ENCODE measurements at places on chromosomes 12 and 14.

DNA sequence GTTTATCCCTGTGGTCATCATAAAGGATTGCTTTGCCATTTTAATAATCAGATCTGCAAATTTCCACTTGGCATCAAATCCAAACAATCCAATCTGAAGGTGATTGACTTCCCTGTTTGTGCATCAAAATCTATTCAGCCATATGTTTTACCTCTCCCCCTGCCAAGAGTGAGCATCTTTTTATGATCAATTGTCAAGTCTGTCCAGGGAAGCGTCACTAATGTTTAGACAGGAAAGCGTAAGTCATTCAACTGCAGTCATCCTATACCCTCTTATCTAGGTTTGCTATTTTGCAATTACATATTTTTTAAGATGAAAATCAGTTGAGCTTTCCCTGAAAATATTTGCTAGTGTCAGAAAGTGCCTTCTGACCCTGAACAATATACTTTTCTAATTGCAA is 1224.1 kb upstream of the SEL1L start:
- no peak for DNase-seq

- no peak for DNase-seq
These were observed 16.1 kb downstream of the GPR68 start for GRCh38 chr14:91228112-91229004.

DNA sequence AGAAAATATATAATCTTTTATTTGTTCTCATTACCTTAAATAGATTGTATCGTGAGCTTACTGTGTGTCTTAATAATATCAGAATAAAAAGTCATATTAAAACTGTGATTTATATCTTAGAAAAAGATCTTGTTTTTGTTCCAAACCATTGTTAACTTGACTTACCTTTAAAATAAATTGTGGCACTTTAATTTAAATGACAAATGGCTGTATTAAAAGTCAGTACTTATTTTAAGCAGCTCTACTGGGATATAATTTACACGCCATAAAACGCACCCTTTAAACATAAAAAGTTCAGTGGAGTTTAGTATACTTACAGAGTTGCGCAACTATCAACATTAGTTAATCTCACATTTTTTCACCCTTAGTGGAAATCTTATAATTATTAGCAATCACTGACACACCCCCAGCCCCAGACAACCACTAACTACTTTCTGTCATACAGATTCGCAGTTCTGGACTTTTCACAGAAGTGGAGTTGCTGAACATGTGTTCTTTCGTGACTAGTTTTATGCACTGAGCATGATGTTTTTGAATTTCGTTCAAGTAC is 311.7 kb downstream of the ACSS3 start:
- DNase-seq, result no peak

DNA sequence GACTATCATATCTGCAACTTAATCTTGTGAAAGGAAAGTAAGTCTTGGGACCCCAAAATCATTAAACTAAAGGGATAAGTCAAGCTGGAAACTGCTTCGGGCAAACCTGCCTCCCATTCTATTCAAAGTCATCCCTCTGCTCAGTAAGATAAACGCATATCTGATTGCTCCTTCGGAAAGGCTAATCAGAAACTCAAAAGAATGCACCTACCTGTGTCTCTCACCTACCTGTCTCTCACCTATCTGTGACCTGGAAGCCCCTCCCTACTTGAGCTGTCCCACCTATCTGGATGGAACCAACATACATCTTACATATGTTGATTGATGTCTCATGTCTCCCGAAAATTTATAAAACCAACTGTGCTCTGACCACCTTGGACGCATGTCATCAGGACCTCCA is 19.9 kb downstream of the SEC23A start:
- no peak for DNase-seq

DNA sequence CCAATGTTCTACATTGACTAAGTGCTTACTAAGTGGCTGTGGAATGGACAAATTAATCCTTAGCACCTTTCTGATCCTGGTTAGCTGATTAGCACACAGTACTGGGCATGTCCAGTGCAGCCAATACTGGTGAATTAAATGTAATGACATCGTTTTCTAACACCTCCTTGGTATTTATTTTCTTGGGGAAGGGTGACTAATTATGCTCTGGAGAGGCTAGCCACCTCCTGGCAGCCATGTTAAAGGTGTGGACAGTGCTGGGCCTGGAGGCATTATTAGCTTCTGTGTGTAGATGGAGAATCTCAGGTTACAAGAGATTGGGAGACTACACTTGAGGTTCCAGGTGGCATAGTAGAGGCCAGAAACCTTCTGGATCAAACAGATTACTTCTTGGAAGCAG is 230.9 kb upstream of the DDHD1 start:
- DNase-seq, result no peak

DNA sequence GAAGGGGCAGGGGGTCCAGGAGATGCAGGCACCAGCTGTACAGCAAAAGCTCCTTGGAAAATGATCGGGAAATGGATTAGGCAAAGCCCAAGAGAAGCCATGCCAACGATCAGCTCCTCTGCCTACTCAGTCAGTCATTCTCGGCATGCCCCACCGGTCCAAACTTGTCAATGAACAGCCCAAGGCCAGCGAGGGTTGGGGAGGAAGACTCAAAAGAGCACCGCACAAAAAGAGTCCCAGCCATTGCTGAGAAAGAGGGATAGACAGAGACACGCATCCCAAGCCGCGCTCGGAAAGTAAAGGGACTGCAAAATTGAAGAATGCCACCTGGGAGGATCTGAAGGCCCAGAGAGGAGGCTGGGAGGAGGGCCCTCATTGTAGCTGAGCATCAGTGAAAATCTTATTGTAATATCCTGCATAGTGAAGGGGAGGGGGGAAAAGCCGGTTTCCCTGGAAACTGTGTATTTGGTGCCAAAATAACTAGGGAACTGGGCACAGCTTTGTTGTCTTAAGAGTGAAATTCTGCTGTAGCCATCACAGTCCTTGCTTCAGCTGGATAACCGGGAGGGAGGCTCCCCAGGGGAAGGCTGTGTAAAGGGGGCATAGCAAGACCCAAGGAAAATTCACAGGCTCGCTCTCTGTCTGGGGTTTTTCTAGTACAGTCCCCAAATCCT is 4.7 kb downstream of the KDM2B start:
- DNase-seq, result no peak

DNA sequence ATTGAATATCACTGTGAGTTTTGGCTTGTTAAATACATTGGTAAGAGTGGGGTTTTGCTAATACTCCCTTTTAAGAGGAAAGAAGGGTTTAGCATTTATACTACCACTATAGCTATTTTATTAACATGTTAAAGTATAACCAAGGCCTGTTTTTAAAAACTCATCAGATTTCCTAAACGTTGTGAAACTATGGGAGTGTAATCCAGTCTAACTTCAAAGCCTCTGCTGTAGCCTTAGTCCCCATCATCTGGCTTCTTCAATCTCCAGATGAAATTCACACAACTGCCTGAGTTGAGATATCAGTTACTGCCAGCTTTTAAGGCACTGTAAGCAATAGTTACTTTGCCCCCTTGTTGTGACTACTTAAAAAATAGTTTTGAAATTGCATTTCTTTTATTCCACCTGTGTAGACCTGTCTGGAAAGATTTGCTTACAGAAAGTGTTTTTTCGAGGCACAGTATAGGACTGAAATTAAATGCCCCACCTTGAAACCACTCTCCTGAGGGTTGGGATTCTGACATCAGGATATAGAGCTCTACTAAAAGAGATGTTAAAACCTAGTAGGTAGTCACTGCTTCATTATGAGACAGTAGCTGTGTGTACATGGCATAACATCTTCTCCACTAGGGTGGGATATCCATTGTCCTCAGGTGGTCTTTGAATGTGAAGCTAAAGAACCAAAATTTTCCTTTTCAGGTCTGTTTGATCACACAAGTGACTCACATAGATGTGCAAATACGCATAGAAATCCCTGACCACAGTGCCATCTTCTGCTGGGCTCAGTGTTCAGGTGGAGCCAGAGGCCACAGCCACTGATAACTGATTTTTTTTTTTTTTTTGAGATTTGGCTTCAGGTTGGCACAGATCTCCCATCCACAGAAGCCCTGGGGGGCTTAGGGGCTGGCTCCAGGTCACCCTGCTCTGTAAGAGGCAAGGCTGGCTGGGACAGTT is 125.5 kb downstream of the DAAM1 start:
- no peak for DNase-seq

DNA sequence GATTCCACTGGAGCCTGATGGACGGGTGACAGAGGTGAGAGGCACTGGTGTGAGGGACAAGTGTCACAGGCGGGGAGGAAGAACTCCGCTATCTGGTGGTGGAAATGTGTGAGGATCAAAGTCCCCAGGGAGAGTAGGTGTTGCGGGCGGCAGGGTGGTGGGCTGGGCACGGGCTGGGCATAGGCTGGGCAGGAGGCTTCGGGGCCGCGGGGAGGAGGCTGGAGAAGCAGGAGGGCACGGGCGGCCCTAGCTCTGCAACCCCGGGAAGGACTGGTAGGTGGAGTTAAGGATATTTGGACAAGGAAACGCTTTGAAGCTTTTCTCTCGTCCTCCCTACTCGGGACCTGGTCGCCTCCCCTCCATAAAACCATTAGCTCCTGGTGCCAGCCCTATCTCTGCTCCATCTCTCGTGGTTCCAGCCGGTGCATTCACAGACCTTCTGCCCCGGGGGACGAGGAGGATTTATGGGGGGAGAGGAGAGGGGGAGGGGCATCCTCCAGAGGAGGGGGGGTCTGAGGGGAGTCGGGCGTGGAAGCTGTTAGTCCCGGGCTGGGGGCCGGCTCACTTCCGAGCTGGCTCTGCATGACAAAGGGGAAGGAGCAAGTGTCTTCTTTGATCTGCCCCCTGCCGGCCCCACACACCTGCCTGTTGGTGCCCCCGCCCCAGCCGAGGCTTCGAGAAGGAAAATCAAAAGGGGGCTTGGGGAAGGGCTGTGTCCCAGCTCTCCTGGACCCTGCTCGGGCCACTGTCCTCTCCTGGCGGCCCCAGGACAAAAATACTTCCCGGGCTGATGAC is 504 bp downstream of the WNT5B start:
- no peak for DNase-seq

DNA sequence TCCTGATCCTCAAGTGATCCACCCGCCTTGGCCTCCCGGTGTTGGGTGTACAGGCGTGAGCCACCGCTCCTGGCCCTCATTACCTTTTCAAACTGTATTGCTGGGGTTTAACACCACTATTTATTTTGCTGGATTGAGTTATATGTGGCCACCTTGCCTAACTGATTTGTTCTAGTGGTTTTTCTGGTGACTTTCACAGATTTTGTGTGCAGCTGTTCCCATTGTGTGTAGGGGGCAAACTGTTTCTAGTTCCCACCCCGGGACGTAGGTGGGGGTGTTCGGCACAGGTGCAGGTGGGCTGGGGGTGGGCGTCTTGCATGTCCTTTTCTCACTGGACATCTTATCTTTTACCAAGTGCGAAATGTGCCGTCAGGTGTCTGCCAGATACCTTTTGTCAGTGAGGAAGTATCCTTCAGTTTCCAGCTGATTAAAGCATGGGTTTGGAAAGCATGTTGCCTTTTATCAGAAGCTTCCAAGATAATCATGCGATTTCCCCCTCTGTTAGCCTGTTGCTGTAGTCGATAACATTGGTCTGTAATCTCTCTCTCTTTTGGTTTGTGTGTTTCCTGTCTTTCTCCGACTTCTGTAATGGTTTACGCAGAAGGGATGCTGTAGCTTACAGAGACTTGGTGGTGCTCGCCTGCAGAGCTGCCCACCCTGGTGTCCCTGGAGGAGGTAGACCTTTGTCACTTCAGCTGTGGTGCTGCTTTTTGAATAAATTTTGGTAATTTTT is 33.6 kb downstream of the AACS start:
- DNase-seq, result no peak

GRCh38 chr14:34014936-34015335 is 64.1 kb upstream of the EGLN3 start:
- no peak for DNase-seq

GRCh38 chr12:79935624-79936345 is 888 bp upstream of the PPP1R12A start:
- DNase-seq, result no peak

- no peak for DNase-seq
These were observed 255.3 kb downstream of the BMP4 start for GRCh38 chr14:53701108-53701875.
